Fibroblast of the aortic adventitia (primary cell): ENCODE measurements at places on chromosomes 5 and 9. TPM values are rescaled to one million over a fixed set of nuclear protein-coding genes. Genes with fewer than 3 reads are reported as not detected.

DNA sequence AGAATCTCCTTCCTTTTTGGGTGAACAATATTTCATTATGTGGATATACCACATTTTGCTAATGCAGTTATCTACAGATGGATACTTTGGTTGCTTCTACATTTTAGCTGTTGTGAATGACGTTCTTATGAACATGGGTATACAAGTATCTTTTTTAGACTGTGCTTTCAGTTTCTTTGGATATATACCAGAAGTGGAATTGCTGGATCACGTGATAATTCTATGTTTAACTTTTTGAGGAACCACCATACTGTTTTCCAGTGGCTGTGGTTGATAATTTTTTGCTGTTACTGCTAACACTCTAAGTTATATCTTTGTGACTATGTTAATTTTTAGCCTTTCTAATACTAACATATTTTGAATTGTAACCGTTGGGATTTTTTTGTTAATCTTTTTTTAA is 12.5 kb downstream of the WDR70 start:
- DNase-seq, result no peak

DNA sequence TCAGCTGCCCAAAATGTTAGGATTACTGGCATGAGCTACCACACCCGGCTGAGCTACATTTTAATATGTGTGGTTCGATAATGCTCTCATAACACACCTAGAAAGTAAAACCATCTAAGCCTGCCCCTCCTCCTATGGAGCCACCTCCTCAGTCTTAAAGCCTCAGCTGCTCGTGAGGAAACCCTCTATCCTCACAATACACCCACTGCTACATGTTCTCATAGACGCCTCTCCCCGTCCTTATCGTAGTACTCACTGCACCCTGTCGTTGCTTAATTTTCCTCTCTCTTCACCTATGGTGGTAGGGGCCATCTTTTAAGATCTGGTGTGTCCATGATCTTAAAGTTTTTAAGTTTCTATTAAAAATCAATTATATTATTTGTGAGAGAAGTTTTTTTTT is 72.9 kb downstream of the RCL1 start:
- DNase-seq, result no peak

GRCh38 chr5:94174748-94175411 is 433.5 kb upstream of the POU5F2 start:
- DNase-seq, result peak; percentile 13

- no peak for DNase-seq
Observed at GRCh38 chr5:54628050-54628449, 110.5 kb downstream of the SNX18 start.

- DNase-seq, result no peak
Observed at GRCh38 chr5:481347-481746, 38.4 kb downstream of the EXOC3 start.

DNA sequence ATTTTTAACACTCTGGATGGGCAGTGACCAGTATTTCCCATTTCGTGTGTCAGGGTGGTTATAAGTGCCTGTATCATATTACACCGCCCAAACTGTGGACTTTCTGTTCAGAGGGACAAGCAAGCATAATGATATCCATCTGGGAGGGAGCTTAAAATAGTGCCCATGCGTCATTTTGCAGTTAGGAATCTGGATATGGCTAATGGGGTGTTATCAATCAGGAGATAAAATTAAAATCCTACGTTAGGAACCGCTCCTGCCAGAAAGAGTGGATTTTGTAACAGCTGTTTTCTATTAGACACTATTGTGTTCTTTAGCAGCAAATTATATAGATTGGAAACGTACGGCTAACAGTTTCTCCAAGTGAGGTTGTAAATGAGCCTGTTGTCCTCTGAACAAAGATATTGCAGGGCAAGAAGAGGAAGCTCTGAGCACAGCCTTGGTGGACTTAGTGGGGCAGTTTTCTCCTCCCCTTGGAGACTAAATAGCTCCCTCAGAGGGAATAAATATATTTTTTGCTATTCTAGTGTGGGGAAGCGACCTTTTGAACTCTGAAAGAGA is 160.4 kb downstream of the SPATA31D1 start:
- peak; percentile 99 for DNase-seq

LCN1 gene
- not detected in 2 replicates for total RNA-seq

CTSV gene
- total RNA-seq, result 0.18 TPM in 1 of 2 replicates, not detected in the other

PAEP gene
- not detected in 2 replicates for total RNA-seq

TAF11L5 gene
- not detected in 2 replicates for total RNA-seq
